ENCODE measurements at places on chromosomes 1 and 21.

DNA sequence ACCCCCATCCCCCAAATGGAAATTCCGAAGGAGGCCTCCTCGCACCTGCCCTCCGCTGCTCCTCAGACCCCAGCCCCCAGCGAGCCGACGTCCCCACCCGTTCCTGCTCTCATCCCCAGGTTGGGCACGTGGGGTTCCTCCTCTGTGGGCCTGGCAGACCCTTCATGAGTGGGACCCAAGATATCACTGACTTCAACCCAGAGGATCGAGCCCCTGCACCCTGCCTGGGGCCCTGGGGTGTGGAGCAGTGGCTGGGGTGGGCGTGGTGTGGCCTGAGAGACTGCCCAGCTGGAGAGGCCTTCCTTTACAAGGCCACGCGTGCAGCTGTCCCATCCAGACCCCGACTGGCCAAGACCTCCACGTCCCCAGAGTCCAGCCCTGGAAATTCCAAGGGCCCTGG is 17.6 kb upstream of the ARHGEF16 start:
- no peak for DNase-seq

DNA sequence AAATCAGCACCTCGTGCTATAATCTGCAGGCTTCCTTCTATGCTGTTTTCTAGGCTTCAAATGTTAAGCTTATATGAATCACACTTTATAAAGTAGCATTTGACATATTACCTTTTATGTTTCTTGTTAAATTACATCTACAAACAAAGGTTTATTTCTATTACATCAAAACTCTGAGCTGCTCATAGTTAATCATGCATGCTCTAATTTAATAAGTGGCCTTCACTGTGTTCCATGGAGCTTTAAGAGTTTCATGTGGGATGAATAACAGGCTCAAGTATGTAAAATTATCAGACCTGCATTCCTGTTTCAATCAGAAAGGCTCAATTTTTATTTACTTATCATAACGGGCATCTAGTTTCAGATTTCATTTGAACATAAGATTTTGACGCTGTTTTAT is 13.0 kb downstream of the SLC19A2 start:
- no peak for DNase-seq

GRCh38 chr1:167512046-167512654 is 6.2 kb downstream of the CD247 start:
- DNase-seq = no peak

- no peak for DNase-seq
These were observed 5.6 kb downstream of the PRDX1 start for GRCh38 chr1:45516036-45516435.

DNA sequence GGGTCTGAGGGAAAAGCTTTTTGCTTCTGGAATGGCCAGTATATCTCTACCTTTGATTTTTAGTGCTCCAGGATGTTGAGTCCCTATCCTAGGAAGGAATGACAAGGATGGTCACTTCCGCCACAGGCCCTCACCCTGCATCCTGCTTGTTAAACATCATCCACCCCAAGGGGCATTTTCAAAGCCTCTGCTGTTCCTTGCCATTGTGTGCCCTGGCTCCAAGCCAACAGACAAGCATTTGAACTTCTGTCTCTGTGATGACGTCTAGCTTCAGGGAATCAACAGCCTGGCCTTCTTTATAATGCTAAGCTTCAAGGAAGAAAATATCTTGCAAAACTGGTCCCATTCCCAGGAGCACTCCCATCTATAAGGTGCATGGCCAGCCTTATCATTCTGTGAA is 12.3 kb upstream of the JAM2 start:
- DNase-seq = no peak

GRCh38 chr1:234276151-234276788 is 97.0 kb upstream of the COA6 start:
- DNase-seq = no peak

DNA sequence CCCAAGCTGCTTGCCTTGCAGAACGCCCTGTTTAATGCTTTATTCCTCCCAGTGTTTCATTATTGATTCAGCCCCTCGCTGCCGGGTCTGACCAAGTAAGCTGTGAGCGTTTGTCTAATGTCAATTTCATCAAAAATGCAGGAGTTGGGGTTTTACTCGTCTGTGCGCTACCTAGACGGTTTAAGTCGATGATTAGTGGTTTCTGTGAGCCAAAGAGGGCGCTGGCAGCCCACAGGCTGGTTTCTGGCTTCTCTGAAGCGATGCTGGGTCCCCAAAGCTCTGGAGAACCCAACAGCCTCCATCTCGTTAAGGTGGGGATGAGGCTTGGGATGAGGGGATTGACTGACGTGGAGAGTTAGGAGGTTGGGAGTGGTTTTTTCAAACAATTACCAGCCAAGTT is 102.9 kb downstream of the SYF2 start:
- DNase-seq = no peak

DNA sequence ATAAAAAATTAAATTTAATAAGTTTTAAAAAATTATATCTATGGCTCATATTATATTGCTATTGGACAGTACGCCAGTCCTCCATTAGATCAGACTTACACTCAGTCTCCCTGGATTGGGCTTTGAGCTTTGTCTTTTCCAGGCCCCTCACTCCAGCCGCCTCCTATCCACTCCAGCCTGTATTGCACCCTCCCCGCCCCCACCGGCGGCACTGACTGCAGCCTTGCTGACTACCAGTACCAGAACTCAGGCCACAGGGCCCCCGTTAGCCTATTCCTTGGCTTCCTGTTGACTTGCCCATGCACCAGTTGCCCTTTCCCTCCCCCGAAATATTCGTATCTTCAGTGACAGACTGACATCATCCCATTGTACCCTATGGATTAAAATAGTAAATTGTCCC is 127.9 kb downstream of the CSMD2 start:
- DNase-seq = no peak

DNA sequence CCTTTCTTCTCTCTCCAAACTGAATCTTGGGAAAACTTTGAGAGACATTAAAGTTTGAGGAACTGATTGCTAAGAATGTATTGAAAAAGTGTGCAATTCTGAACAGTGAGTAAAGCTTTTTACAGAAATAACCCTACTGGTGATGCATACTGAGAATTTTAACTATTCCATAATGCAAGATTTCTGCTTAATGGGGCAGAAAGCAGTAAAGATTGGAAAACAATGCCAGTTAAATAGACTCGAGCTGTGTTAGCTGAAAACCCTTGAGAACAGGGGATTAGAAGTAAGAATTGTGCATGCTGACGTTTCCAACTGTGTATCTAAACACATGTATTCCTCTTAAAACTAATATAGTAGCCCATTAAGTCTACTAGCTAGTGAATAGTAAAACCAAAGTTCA is 1500.2 kb upstream of the PRMT6 start:
- no peak for DNase-seq

- peak; percentile 53 for DNase-seq
These were observed 75.7 kb upstream of the NRIP1 start for GRCh38 chr21:15140321-15141019.

GRCh38 chr21:31383770-31384169 is 39.7 kb upstream of the TIAM1 start:
- no peak for DNase-seq

DNA sequence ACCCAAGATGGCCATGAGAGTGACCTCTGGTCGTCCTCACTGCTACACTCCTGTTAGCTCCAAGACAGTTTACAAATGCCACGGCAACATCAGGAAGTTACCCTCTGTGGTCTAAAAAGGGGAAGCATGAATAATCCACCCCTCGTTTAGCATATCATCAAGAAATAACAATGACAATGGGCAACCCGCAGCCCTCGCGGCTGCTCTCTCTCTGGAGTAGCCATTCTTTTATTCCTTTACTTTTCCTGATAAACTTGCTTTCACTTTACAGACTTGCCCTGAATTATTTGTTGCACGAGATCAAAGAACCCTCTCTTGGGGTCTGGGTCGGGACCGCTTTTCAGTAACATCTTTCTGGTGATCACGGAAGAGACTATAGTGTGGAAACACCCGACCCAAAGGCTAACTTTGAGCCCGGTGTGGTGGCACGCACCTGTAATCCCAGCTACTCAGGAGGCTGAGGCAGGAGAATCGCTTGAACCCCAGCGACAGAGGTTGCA is 19.8 kb upstream of the COX20 start:
- DNase-seq = no peak
